ENCODE measurements at places on chromosomes 1 and 21. TPM values are rescaled to one million over a fixed set of nuclear protein-coding genes. Genes with fewer than 3 reads are reported as not detected.

The NAV1 gene
- 47.7 TPM for total RNA-seq

The FOXD3 gene
- not detected for total RNA-seq

The MTMR11 gene
- total RNA-seq = 47.9 TPM

The GREM2 gene
- under 0.01 TPM for total RNA-seq

The ST6GALNAC3 gene
- 42.8 TPM for total RNA-seq

Measured in placental epithelial cell (primary cell).